GOT3 (cell line): ENCODE measurements at places on chromosomes 1 and 21.

DNA sequence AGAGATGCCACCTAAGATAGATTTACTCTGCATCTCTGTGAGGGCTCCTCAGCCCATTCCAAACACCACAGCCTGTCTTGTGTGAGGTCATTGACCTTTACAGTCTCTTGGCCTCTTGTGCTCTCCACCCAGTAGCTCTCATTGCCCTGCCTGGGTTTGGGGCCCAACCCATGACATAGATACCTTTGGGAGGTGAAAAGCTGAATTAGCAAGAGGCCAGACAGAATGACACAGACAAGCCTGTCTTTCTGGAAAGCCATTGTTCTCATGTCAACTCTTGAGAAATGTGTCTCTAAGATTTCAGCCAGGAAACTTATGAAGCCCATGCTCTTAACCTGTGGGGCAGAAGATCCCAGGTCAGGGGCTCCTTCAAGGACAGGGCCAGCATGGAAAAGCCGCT is 18.4 kb upstream of the F3 start:
- no peak for DNase-seq

- no peak for DNase-seq
These were observed 191.8 kb upstream of the DPYD start for GRCh38 chr1:98112626-98113025.

DNA sequence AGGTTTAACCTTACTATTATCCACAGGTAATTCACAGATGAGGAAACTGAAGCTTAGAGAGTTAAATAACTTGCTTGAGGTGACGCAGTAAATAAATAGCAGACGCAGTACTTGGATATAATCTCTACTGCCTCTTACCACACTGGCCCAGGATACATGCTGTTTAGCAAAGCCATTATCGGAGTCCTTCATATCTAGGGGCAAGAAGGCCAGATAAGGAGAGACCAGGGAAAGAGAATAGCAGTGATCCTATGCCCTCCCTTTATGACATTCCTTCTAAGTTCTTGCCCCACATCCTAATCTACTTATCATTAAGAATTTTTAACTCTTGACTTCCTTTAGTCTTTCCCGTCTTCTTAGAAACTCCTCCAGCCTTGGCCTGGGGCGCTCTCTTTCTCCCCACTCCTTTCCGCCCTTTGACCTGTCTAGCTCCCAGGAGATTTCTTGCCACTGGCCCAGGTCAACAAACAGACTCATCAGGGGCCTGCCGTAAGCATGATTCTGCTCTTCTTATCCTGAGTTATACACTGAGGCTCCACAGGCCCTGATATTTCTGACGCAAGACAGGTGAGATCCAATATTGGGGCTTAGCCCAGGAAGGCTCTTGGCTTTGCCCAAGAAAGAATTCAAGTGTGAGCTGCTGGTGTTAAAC is 11.4 kb upstream of the SLAMF1 start:
- DNase-seq, result no peak

DNA sequence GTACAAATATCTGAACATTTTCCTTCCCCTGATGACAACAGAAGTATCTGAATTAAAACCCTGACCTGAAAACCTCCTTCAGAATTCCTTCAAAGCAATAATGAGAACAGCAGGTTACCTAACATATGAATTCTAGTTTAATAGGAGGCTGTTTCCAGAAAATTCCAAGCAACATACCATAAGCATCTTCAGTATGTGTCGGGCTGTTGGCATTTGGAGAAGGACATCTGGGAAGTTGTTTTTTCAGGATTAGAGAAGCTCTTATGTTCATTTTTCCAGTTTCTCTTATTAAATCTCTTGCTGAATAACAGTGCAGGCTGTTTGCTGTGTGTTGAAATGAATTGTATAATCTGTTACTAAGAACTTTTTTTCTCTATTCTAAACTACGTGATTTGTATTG is 101.5 kb downstream of the PLA2G4A start:
- no peak for DNase-seq

GRCh38 chr1:38077523-38078147 is 31.0 kb upstream of the POU3F1 start:
- no peak for DNase-seq
